Activated T-cell treated with anti-CD3 and anti-CD28 coated beads for 1 hour (primary cell): ENCODE measurements at places on chromosomes 6 and 20.

DNA sequence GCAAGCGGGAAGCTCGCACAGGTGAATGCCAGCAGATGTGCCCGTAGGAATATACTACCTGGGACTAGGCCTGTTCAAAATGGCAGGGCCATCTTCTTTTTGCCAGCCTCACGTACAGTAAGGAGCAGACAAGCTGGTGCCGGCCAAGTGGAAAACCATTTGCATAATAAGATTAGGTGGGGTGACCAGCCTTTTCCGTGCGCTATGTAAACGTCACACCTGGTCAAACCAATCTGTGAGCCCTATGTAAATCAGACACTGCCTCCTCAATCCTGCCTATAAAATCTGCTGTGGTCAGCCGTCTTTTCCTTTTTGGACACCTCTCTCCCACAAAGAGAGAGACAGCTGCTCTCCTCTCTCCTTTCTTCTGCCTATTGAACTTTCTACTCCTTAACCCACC lies 60.8 kb upstream of the TMEM30A start:
- no peak for DNase-seq

DNA sequence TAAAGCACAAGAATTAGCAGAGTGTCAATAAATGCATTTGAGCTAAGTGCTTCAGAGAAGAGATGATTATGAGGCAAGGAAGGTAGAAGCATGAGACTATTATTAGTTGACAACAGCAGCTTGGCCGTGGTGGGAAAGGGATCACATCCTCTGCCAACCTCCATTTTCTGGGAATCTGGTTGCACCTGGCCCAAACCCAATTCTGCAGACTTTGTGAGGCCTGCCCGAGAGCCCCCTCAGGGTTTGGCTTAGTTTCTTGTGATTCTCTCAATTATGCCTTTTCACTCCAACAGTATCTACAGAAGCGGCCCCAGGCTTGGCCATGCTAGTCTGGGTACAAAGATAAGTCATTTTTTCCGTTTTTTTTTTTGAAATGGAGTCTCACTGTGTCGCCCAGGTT lies 111.0 kb upstream of the B3GAT2 start:
- DNase-seq, result no peak

DNA sequence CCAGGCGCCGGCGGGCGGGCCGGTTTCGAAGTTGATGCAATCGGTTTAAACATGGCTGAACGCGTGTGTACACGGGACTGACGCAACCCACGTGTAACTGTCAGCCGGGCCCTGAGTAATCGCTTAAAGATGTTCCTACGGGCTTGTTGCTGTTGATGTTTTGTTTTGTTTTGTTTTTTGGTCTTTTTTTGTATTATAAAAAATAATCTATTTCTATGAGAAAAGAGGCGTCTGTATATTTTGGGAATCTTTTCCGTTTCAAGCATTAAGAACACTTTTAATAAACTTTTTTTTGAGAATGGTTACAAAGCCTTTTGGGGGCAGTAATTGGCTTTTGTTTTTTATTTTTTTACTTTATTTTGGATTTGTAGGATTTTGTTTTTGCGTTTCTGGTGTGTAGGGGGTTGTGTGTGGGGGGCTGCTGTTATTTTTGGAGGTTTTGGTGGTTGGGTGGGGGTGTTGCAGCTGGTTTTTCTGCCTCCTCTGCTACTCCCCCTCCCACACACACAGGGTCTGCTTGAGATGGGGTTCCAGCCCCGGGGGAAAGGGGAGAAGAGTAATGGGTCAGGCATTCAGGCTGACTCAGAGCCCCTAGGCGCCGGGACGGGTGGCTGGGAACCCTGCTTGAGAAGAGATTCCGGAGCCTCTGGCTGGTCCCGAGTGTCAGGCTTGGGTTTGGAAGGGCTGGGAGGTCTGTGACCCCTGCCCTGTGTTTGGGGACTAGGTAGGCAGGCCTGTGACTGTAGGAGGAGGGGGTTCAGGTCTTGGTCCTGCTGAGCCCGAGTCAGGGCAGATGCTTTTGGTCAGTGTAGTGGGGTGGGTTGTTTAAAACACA lies 2.0 kb downstream of the CEBPB start:
- DNase-seq, result peak; percentile 69

- no peak for DNase-seq
Observed at GRCh38 chr6:70459235-70459634, 45.9 kb downstream of the FAM135A start.

GRCh38 chr6:4637691-4638433 lies 138.3 kb upstream of the CDYL start:
- no peak for DNase-seq
